ENCODE measurements at places on chromosomes 11 and 22.

DNA sequence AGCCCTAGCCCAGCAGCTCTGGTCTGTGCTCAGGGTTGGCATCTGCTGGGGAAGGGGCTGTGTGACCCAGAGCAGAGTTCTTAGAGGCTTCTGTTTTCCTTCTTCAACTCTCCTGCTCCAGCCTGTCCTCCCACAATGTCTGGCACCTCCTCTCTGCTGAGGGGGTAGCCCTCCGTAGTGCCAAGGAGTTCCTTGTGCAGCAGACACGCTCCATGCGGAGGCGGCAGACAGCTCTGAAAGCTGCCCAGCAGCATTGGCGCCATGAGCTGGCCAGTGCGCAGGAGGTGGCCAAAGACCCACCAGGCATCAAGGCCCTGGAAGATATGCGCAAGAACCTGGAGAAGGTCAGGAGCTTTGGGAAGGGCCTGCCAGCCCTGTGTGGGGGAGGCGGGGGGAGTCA lies 69.3 kb downstream of the CEP164 start:
- no peak for DNase-seq

DNA sequence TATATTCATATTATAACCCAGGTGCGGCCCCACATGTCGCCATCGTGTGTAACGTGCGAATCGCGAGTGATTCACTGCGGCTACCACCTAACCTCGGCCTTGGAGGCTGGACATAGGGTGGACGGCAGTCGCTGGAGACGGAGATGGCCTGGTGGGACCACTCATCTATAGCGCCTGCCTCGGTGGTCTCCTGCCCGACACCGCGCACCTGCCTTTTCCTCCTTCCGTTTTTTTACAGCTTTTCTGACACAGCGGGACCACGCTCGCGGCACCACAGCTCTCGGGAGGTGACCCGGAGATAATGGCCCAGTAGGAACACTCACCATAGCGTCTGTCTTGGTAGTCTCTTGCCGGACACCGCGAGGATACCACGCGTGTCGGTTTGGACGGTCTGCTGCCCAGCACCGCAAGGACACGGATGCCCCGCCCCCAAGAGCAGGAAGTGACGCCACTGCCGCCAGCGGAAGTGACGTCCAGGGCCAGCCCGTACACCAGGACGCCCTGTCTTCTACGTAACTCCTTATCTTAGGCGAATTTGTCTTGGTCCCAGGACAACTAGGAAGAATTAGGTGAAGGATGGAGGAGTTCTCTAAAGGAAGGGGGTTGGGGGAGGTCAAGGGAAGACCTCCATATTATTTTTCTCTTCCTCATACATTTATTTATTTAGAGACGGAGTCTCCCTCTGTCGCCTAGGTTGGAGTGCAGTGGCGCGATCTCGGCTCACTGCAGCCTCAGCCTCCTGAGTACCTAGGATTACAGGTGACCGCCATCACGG lies 6.4 kb downstream of the SNU13 start:
- DNase-seq: peak; percentile 47

DNA sequence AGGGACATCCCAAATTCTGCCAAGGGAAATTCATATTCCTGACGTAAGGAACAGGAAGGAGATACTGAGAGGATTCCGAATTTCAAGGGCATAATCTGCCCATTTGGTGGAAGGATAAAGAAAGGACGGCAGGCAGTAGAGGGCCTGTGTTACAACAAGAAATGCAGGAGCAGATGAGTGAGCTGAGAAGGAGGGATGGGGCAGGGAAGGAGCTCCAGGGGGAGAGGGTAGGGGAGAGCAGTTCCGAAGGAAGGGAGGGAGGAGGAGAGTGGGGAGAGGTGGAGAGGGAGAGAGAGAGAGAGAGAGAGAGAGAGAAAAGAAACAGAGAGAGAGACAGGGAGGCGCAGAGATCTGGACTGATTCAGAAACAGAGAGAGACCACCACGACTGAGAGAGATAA lies 843 bp downstream of the OPCML start:
- DNase-seq: no peak

DNA sequence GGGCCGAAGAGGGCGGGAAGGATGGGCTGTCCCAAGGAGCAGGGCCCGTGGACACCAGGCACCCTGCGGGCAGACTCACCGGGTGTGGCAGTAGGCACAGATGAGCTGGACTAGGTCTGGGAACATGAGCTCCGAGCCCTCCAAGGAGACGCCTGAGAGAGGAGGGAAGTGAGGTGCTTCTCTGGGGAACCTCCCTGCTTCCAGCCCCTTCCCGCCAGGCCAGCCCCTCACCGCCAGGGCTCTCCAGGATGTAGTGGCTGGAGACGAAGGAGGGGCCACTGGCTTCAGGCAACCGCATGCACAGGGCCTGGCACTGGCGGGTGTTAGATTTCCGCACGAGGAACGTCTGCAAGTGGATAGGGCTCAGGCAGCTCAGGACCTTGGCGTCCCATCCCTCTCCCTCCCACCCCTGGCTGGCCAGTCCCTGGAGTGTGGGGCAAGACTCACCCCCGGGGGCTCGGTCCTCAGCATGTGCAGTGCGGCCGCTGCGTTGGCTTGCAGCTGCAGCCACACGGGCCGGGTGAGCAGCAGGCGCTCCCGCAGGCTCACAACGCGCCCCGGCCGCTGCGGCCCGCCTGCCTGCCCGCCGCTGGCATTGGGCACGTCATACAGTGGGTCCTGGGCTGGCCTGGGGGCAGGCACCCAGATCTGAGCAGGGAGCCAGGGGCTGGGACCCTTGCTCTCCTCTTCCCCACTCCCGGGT lies 552 bp downstream of the RIN1 start:
- DNase-seq: no peak

GRCh38 chr11:79209540-79210266 lies 231.1 kb downstream of the TENM4 start:
- DNase-seq: no peak

GRCh38 chr11:103877221-103877620 lies 159.2 kb upstream of the DDI1 start:
- no peak for DNase-seq

DNA sequence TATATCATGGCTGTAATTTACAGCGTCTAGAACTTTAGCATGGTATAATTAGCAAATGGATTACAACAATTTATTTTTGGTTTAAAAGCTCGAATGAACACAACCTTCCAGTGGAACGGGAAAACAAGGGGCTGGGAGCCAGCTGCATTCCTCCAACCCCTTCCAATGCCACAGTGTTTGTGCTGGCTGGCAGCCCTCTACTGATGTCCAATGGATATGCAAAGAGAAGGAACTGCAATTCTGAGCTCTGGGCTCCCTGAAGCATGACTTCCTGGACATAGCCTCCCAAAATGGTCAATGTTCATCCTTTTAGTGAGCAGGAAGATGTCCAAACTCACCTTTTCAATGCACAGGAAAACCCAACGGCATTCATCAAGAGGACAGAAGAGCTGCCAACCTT lies 288.3 kb downstream of the TENM4 start:
- no peak for DNase-seq

DNA sequence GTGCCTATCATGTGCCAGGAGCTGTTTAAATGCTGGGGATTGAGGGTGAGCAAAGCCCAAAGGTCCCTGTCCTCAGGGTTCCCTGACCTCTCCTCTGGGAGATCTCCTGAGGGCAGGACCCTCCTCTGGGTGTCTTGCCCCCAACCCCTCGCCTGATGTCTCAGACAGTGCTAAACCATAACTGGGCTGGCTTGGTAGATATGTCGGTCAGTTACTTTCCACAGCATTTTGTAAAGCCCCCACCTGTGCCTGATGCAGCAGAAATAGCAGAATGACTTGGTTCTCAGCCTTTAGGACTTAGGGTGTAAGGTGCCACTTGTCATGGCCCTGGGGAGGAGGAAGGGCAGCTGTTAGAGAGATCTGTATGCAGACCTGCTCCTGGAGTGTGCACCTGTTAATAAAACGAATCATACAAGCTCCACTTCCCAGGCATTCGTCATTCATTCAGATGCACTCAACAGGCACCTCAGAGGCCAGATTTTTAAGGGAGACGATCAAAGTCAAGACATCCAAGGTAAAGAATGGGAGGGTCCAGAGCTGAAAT lies 88.1 kb downstream of the TP53I11 start:
- DNase-seq: no peak

- DNase-seq: peak; percentile 40
Measured at GRCh38 chr22:20243537-20244249, 24.4 kb downstream of the RTN4R start.

DNA sequence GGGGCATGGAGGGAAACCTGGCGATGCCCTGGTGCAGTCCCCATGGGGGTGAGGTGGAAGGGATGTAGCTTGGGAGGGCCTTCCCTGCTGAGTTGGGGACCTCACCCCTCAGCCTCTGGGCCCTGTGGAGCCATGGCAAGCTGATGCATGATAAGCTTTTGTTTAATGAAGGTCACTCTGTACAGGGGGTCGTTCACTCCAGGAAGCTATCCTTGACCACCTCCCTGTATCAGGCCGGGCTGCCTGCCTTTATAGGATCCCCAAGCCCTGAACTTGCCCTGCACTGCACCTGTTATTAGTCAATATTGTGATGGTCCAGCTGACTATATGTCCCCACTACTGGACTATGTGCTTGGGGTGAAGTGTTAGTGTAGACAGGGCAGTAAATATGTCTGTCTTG lies 49.7 kb upstream of the MYEOV start:
- no peak for DNase-seq

- no peak for DNase-seq
Measured at GRCh38 chr22:25757686-25758085, 15.7 kb downstream of the MYO18B start.

GRCh38 chr11:126561327-126561893 lies 205.9 kb downstream of the ST3GAL4 start:
- DNase-seq: peak; percentile 26

DNA sequence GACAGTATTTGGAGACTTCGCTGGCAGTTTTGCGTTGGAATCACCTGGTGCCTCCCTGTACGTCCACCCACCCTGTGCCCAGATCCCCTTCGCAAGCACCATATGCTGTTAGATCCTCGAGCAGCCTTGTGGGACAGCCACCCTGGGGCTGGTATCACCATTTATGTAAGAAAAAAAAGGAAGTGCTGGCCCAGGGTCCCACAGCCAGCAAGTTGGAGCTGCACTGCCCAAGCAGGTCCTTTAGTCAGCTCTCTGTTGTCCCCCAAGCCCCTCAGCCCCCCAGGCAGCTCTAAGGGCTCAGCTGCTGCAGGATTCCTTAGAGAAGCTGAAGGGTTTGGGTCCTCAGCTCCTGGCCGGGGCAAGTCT lies 80.3 kb downstream of the FBLN1 start:
- DNase-seq: no peak

GRCh38 chr22:46052331-46052771 lies 75.4 kb upstream of the WNT7B start:
- DNase-seq: no peak

- no peak for DNase-seq
Measured at GRCh38 chr11:46240861-46241260, 36.6 kb upstream of the CREB3L1 start.

- DNase-seq: no peak
Measured at GRCh38 chr22:49332691-49333090, 495.0 kb downstream of the BRD1 start.

- no peak for DNase-seq
Measured at GRCh38 chr11:1195682-1196515, 27.0 kb upstream of the MUC5B start.

DNA sequence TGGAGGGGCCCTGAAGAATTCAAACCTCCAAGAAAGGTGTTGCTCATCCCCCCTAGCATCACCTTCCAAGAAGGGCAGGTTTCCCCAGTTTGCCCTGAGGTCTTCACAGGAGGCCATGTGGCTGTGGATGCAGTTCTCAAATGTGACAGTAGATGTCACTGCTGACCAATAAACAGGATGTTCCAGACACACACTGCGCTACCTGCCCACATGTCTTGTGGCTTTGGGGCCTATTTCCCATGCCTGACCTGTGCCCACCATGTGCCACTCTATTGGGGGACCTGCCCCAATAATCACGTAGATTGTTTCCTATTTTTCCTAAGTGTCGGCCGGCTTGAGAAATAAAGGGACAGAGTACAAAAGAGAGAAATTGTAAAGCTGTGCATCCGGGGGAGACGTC lies 4.5 kb downstream of the GSTT2 start:
- DNase-seq: no peak

- DNase-seq: peak; percentile 63
Measured at GRCh38 chr11:126140926-126141280, 70.5 kb downstream of the RPUSD4 start.

DNA sequence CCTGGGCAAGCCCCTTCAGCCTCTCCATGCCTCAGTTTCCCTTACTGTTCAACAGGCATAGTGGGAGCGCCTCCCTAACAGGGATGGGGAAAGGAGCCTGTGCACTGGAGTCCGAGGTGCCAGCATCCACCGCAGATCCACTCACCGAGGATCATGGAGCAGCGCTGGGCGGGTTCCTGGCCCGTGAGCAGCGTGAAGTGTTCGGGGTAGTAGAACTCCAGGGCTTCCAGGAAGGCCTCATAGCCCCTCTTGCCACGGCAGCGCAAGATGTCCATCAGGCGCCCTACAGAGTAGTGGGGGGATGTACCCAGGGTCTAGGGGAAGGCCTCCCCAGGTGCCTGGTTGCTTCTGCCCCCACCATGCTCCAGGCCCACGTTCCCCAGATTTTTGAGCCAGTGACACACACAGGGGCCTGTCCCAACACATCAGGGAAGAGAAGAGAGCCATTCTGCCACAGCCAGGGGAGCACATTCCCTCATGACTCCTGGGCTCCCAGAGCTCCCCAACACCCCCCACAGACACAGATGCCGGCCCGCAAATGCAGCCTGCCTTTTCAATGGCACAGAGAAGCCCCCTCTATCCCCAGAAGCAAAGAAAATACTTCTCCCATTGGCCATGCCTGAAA lies 1.3 kb downstream of the CARD10 start:
- no peak for DNase-seq

DNA sequence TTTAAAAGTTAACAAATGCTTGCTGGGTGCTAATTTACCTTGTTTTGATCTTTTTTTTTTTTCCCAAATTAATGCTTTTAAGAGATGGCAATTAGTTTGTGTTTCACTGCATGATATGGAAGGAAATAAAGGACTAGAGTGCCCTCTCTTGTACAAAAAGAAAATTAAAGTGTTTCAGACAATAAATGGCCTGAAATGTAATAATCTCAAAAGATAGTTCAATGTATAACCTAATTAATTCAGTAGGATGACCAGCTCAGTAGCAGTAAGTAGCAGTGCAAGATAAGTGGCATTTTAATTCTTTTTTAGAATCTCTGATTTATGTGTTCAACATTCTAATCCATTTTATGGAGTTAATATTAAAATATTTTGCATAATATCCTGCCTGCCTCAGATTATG lies 39.9 kb upstream of the MYO18B start:
- no peak for DNase-seq

- DNase-seq: no peak
Measured at GRCh38 chr22:42946546-42947198, 68.3 kb downstream of the PACSIN2 start.

GRCh38 chr22:16967453-16968217 lies 40.4 kb downstream of the GAB4 start:
- no peak for DNase-seq

DNA sequence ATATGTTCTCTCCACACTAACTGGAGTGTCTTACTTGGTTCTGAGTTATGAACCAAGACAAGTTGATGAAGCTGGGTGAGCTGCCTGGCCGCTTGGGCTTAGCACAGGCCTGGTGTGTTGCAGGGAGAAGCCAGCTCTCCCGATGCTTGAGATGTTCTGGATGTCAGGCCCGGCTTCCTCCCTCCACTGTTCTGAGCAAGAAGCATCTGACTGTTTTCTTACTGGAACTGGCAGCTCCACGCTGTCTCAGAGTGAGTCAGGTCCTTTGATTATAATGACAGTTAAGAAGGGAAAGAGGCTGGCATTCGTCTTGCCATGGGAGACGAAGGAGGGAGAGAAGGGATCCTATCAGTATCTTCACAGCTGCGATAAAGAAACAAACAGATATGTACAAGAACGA lies 46.5 kb upstream of the CRTAM start:
- no peak for DNase-seq

- DNase-seq: no peak
Measured at GRCh38 chr11:31443802-31444201, 65.6 kb downstream of the IMMP1L start.

GRCh38 chr11:88411265-88411664 lies 73.7 kb upstream of the CTSC start:
- peak; percentile 53 for DNase-seq

All from skeletal muscle cell (primary cell).